ENCODE measurements at places on chromosomes 3 and 15. TPM values are rescaled to one million over a fixed set of nuclear protein-coding genes. Genes with fewer than 3 reads are reported as not detected.

Gene SLC2A2
- not detected for polyA plus RNA-seq

Gene COL6A6
- polyA plus RNA-seq: not detected

Gene HRG
- not detected for polyA plus RNA-seq

- no peaks in the 10 kb centered on the region for H3K36me3 ChIP-seq
- no peaks in the 10 kb centered on the region for H3K4me1 ChIP-seq
- no peak overlapping the region for H3K4me3 ChIP-seq
Measured at GRCh38 chr3:171044835-171045793, 18.6 kb upstream of the SLC2A2 start.

DNA sequence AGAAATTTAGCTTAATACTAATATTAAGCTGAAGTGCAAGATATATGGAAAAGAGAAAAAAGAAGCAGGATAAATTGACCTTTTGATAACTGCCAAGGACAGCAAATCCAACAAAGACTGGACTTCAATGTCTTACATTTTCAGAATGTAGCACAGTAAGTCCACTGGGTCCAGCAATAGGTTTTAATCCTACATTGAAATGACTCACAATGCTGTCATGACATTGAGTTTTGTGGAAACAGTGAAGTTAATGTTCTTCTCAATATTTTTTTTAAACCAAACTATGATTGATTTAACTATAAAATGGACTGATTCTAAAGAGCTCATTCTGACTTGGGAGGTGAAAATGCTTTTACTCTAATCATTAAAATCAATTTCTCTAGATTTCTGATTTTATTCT, 166.6 kb upstream of the ZNF717 start:
- no peak overlapping the region for H3K27ac ChIP-seq
- H3K4me3 ChIP-seq: no peak overlapping the region
- no peaks in the 10 kb centered on the region for H3K36me3 ChIP-seq
- H3K4me1 ChIP-seq: no peaks in the 10 kb centered on the region

- H3K4me3 ChIP-seq: no peak overlapping the region
- no peaks in the 10 kb centered on the region for H3K27me3 ChIP-seq
- no peak for DNase-seq
- no peaks in the 10 kb centered on the region for H3K4me1 ChIP-seq
- H3K27ac ChIP-seq: no peak overlapping the region
- no peaks in the 10 kb centered on the region for H3K36me3 ChIP-seq
Measured at GRCh38 chr15:69532066-69532465, 79.4 kb downstream of the RPLP1 start.

Data from CD4-positive, alpha-beta memory T cell (primary cell).